Activated naive CD4-positive, alpha-beta T cell treated with anti-CD3 and anti-CD28 coated beads, Interleukin-2, amount 10 ng/mL, durations not matched to agents 7 days and 5 days (primary cell): ENCODE measurements at places on chromosomes 11 and 22.
A peak's percentile ranks its signal among the peaks of the same experiment; 100 is the strongest.

DNA sequence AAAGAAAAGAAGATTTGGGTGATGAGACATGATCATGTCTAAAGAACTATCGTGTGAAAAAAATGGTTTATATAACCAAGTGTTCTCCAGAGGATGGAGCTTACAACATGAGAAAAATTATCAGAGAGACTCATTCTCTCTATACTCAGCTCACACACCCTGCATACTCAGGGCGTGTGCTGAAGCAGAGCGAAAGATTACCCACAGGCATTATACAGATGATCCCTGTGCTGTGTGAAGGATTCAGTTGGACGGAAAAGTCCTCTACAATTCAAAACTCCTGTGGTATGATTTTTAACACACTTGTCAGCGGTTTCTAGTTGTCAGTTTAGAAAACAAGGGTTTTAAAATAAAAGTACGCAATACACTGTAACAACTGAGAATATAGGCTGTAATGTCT lies 267.3 kb downstream of the DLG2 start:
- no peaks in the 10 kb centered on the region for H3K4me1 ChIP-seq
- H3K4me3 ChIP-seq: no peak overlapping the region
- H3K27me3 ChIP-seq: no peaks in the 10 kb centered on the region
- H3K27ac ChIP-seq: no peak overlapping the region
- no peaks in the 10 kb centered on the region for H3K36me3 ChIP-seq

DNA sequence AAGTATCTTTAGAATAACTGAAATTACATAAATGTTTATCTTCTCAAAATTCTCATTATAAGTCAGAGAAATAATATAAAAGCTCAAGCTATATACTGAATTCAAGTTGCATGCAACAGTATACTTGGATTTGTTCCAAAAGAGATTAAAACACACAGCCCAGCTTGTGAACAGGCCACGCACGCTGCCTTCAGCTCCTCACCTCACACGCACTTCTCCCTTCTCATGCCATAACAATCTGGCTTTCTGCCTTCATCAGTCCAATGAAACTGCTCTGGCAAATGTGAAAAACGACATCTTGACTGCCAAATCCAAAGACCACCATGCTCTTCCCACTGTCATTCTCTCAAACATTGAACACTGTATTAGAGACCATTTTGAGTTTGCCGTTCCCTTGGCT lies 22.1 kb downstream of the ATP6V1E1 start:
- H3K27ac ChIP-seq: no peak overlapping the region
- peaks cover 6% of the 10 kb centered on the region for H3K4me1 ChIP-seq
- peaks cover 11% of the 10 kb centered on the region for H3K36me3 ChIP-seq
- H3K27me3 ChIP-seq: no peaks in the 10 kb centered on the region

DNA sequence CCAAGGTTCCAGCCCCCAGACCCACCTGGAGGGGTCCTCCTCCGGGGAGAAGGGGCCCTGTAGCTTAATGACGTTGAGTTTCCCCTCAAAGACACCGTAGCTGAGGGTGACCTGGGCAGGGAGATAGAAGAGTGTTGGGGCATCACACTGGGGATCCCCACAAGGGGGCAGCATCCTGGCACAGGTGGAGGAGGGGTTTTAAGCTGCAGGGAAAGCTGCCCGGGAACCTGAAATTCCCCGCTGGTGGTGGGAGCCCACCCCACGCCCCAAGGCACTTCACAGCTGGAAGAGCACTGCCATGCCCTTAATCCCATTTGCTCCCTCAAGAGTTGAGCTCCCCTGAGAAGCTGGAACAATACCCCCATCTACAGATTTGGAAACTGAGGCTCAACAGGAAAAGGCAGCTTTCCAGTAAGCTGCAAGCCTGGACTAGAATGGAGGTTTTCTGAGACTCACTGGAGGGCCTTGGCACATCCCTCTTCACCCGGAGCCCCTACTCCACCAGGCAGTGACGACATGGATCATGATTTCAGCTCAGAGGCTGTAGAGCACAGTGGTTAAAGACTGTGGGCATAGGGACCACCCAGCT lies 13.7 kb downstream of the MFNG start:
- H3K36me3 ChIP-seq: peaks cover 58% of the 10 kb centered on the region
- no peaks in the 10 kb centered on the region for H3K27me3 ChIP-seq
- no peak overlapping the region for H3K27ac ChIP-seq

- no peaks in the 10 kb centered on the region for H3K36me3 ChIP-seq
- H3K4me1 ChIP-seq: no peaks in the 10 kb centered on the region
- no peak overlapping the region for H3K4me3 ChIP-seq
- DNase-seq: no peak
These were observed 119.9 kb downstream of the FEZ1 start for GRCh38 chr11:125376117-125376516.

DNA sequence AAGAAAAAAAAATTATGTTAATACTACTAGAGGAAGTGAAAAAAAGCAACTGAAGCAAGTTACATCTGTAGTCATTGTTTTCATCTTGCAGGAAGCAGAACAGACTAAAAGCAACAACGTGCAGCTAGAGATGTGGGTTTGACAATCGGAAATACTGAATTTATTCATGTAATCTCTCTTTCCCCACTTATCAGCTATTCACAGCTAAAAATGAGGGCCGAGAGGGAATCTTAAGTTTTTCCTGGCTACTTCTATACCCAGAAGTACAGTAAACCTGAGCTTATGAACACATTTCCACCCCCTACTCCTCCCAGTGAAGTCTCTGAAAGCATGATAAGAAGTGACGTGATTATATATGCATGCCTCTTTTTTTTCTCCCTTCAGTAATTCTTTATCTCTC lies 116.5 kb downstream of the SPON1 start:
- DNase-seq: no peak
- no peak overlapping the region for H3K4me3 ChIP-seq
- peaks cover 50% of the 10 kb centered on the region for H3K4me1 ChIP-seq
- peak overlapping the region; percentile 74 for H3K27ac ChIP-seq

DNA sequence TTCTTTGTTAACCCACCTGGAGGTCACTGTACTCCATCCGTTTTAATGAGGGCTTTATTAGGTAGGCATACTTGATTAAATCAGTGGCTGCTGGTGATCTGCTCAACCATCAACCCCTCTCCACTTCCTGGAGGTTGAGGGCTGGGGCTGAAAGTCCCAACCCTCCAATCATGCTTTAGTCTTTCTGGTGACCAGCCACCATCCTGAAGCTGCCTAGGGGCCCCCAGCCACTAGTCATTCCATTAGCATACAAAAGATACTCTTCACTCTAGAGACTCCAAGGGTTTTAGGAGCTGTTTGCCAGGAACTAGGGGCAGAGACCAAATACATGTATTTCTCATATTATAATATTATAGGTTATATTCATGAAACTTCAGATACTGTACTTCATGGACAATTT lies 13.5 kb downstream of the DNAJC24 start:
- H3K27ac ChIP-seq: no peak overlapping the region
- H3K27me3 ChIP-seq: no peaks in the 10 kb centered on the region
- no peaks in the 10 kb centered on the region for H3K4me1 ChIP-seq
- no peak for DNase-seq
- H3K4me3 ChIP-seq: no peak overlapping the region

GRCh38 chr22:48444320-48445112 lies 1383.2 kb downstream of the BRD1 start:
- H3K4me1 ChIP-seq: no peaks in the 10 kb centered on the region
- no peak overlapping the region for H3K4me3 ChIP-seq
- H3K27ac ChIP-seq: no peak overlapping the region
- no peaks in the 10 kb centered on the region for H3K36me3 ChIP-seq

DNA sequence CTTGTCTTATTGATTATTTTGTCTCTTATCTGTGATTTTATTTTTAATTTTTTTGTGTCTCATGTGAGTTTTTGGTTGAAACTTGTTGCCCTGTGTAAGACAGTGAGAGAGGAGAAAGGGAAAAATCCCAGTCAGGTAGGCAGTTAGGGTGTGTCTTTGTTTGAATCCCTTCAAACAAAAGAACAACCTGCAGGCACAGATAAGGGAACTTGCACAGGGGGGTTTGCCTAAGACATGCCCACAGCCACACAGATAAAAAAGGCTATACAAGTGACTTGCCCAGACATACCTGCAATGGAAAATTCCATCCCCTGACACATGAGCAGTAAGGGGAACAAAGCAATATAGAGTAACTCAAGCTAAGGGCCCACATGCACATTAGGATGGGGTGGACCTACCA lies 127.8 kb upstream of the PLET1 start:
- H3K4me3 ChIP-seq: no peak overlapping the region
- no peaks in the 10 kb centered on the region for H3K27me3 ChIP-seq
- no peak for DNase-seq
- no peaks in the 10 kb centered on the region for H3K4me1 ChIP-seq

GRCh38 chr22:24319451-24319850 lies 48.8 kb downstream of the SPECC1L start:
- H3K27ac ChIP-seq: no peak overlapping the region
- no peak for DNase-seq
- H3K4me3 ChIP-seq: no peak overlapping the region
- peaks cover 20% of the 10 kb centered on the region for H3K4me1 ChIP-seq

DNA sequence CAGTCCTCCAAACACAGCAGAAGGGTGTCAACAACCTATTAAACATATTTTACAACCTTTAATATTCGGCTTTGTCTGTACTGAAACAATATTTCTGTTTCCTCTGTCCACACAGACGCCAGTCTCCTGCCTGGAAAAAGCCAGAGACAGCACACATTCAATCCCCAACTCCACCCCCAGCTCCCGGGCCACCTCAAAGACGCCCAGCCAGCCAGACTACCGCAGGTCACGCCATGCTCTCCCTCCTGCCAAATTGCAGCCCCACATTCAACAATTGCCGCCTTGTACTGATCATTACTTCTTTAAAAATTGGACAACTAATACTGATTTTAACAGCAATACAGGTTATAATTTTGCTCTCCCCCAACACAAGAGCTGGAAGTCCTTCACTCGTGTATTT lies 1.2 kb downstream of the SERGEF start:
- H3K36me3 ChIP-seq: peaks cover 4% of the 10 kb centered on the region
- peak overlapping the region; percentile 82 for H3K27ac ChIP-seq
- H3K4me3 ChIP-seq: peak overlapping the region; percentile 93
- no peaks in the 10 kb centered on the region for H3K27me3 ChIP-seq
- DNase-seq: no peak
- H3K4me1 ChIP-seq: peaks cover 36% of the 10 kb centered on the region
